Muscle of back (tissue), 13 donors: ENCODE measurements at places on chromosomes 13 and 19.

- DNase-seq: no peak
Observed at GRCh38 chr13:93430381-93430780, 203.8 kb downstream of the GPC6 start.

- peak; percentile 57 for DNase-seq
Observed at GRCh38 chr19:48290401-48290770, 20.5 kb downstream of the ZNF114 start.

- no peak for DNase-seq
Observed at GRCh38 chr19:38486731-38487336, 53.3 kb downstream of the RYR1 start.

DNA sequence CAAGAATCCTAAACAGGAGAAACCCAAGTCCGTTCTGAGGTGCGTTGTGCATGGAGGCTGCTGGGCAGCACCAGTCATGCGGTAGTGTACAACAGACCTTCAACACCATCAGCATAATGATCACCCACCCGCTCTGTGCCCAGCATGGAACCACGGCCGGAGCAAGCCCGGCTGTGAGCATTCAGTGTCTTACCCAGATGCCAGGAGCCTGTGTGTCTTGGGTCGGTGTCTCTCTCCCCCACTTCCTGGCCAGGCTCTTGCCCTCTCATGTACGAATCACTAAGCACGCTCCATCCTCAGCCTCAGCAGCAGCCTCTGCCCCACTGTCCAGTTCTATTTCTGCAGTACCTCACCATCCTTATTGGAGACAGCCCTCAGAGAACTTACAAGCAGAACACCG is 231.6 kb upstream of the IRS2 start:
- no peak for DNase-seq

DNA sequence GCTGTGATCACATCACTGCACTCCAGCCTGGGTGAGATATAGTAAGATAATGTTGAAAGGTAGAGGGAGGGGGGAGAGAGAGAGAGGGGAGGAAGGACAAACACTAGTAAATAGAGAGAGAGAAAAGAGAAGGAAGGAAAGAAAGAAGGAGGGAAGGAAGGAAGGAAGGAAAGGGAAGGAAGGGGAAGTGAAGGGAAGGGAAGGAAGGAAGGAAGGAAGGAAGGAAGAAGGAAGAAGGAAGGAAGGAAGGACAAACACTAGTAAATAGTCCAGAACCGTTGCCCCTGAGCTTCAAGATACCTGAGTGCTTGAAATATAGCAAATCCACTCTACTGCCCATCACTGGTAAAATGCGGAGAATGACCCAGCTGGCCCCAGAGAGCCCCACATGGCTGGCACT is 156.5 kb upstream of the ZNF507 start:
- DNase-seq: no peak

- DNase-seq: no peak
Observed at GRCh38 chr19:29551774-29552173, 26.0 kb downstream of the VSTM2B start.

- DNase-seq: no peak
Observed at GRCh38 chr13:99439850-99440604, 61.2 kb upstream of the TM9SF2 start.

GRCh38 chr19:43354305-43354627 is 780 bp downstream of the CD177 start:
- no peak for DNase-seq

DNA sequence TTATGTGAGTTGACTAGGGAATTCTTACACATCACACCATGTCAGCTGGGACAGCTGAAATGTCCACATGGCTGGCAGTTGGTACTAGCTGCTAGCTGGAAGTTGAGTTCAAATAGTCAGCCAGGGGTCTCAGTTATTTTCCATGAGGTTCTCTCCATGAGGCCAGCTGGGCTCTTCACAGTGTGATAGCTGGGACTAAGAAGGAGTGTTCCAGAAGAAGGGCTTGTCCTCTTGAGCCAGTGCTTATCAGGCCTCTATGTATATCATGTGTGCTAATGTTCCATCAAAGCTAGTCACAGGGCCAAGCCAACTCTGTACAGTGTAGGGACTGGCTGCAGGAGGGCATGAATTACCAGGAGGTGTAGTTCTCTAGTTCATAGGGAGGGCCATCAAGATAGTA is 11.8 kb downstream of the USPL1 start:
- DNase-seq: peak; percentile 15

- no peak for DNase-seq
Observed at GRCh38 chr19:45215391-45216191, 29.6 kb downstream of the EXOC3L2 start.

DNA sequence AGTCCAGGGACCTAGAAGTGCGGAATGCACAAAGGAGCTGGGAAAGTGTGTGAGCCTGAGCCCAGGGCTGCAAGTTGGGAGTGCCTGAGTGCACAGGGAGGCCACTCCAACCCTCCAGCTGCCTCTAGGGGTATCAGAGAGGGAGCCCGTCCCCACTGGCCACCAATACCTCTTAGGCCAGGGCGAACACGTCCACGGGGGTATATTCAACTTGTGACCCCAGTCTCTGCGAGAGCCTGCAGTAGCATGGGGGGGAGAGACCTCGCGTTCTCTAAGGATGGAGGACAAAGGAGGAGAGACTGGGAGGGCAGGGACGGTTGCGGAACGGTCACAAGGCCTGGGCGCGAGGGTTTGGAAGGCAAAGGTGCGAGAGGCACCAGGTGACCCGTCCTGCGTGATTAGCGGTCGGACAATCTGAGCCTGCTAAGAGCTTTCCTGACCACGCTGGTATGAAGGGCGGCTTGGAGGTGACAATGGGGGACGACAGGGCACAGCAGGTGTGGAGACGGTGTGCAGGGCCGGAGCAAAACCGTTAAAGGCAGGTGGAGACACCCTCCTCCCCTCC is 676 bp downstream of the CD320 start:
- DNase-seq: no peak

DNA sequence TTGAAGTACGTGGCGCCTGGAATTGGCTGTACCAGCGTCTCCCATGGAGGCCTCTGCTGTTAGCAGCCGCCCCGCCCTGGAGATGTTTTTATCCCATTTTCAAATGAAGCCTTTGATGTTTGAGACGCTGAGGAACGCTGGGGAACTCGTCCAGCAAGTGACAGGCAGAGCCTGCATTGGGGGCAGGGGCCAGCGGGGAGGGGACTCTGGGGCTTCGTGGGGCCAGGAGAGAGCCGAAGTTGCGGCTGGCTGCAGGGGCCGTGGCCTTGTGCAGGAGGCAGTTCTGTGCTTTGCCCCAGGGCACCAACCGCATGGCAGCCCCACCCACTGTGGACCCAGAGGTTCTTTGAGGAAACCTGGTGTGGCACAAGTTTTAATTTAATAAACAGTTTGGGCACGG is 13.5 kb downstream of the SPPL2B start:
- no peak for DNase-seq

DNA sequence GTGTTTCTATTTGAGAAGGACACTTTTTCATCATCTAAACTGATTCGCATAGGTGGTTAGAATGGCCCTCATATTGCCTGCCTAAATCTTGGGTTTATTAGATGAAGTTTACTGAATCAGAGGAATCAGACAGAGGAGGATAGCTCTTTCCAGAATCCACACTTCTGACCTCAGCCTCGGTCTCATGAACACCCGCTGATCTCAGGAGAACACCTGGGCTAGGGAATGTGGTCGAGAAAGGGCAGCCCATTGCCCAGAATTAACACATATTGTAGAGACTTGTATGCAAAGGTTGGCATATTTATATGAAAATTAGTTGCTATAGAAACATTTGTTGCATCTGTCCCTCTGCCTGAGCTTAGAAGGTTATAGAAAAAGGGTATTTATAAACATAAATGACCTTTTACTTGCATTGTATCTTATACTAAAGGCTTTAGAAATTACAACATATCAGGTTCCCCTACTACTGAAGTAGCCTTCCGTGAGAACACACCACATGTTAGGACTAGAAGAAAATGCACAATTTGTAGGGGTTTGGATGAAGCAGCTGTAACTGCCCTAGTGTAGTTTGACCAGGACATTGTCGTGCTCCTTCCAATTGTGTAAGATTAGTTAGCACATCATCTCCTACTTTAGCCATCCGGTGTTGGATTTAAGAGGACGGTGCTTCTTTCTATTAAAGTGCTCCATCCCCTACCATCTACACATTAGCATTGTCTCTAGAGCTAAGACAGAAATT is 103.8 kb downstream of the TNFRSF19 start:
- no peak for DNase-seq

GRCh38 chr13:26621731-26622401 is 64.4 kb downstream of the WASF3 start:
- DNase-seq: no peak

- no peak for DNase-seq
Observed at GRCh38 chr13:87122551-87122950, 548.6 kb upstream of the SLITRK5 start.

GRCh38 chr13:37910790-37911189 is 41.2 kb upstream of the TRPC4 start:
- DNase-seq: no peak

GRCh38 chr13:24528816-24529398 is 16.3 kb upstream of the PARP4 start:
- DNase-seq: no peak
